ENCODE measurements at places on chromosomes 3 and 15. TPM values are rescaled to one million over a fixed set of nuclear protein-coding genes. Genes with fewer than 3 reads are reported as not detected.

The FBXO40 gene
- not detected for total RNA-seq

The SAMD7 gene
- not detected for total RNA-seq

The LDHAL6B gene
- total RNA-seq, result not detected

The VGLL4 gene
- 68.4 TPM for total RNA-seq

The ALDH1A3 gene
- total RNA-seq, result 604 TPM

The ARHGEF26 gene
- 3.6 TPM for total RNA-seq

The ETV5 gene
- total RNA-seq, result 37.7 TPM

The HTR3E gene
- not detected for total RNA-seq

The CERS3 gene
- total RNA-seq, result not detected

The RBP2 gene
- total RNA-seq, result not detected

The MYH15 gene
- 8.1 TPM for total RNA-seq

The CCDC9B gene
- 37.7 TPM for total RNA-seq

The HYKK gene
- total RNA-seq, result 4.2 TPM

The SLTM gene
- 55.8 TPM for total RNA-seq

The GOLGA8G gene
- under 0.01 TPM for total RNA-seq

The CTSH gene
- 3.9 TPM for total RNA-seq

The GPR160 gene
- not detected for total RNA-seq

The DCBLD2 gene
- total RNA-seq, result 216 TPM

The SUSD5 gene
- 1.5 TPM for total RNA-seq

The TEX55 gene
- total RNA-seq, result not detected

The COL8A1 gene
- 197 TPM for total RNA-seq

The TBC1D2B gene
- 40.1 TPM for total RNA-seq

The ALPK3 gene
- 0.89 TPM for total RNA-seq

The TUSC7 gene
- not detected for total RNA-seq

The TBC1D21 gene
- total RNA-seq, result not detected

The ACTC1 gene
- not detected for total RNA-seq

The MRPL46 gene
- 7.6 TPM for total RNA-seq

All from smooth muscle cell of the umbilical artery (primary cell).